ENCODE measurements at places on chromosomes 1 and 21.

- no peak for DNase-seq
Measured at GRCh38 chr1:58500043-58500442, 46.5 kb downstream of the OMA1 start.

DNA sequence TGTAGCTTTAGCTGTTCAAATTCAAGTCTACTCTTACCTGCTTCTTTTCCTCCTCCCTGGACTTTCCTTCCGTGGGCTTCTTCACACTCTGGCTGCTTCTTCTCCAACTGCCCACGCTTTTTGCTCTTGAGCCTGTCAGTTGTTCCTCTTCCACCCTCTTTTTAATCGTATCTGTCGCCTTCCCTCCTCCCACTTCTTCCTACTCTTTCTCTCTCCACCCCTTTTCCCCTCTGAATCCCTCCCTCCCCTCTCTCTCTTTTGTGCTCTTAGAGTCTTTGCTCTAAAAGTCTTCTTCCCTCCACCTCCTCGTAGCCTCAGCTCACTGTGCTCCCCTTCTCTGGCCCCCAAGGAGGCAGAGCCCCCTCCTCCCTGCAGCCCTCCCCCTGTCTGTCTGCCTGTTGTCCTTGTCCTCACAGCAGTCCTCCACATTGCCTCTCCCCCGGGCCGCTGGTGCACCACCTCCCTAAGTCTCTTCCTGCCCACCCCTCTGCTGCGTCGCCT is 12.9 kb upstream of the GJA5 start:
- DNase-seq, result no peak

GRCh38 chr21:32920474-32920873 is 105.3 kb upstream of the OLIG2 start:
- no peak for DNase-seq

DNA sequence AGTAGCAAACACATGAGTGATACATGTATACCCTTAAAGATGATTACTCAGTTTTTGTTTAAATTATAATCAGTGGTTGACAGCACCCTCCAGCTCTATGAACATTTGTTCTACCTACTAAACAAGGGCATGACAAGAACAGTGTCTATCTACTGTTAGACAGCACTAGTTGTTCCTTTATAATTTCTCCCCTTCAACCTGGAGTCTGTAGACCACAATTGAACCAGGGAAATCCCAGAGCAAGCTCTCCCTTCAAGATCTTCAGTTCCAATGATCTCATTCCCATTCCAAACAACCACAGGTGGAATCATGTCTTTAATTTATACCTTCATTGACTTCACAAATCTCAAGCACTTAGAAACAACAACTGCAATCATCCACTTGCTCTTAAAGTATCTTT is 216.1 kb downstream of the HHIPL2 start:
- no peak for DNase-seq

DNA sequence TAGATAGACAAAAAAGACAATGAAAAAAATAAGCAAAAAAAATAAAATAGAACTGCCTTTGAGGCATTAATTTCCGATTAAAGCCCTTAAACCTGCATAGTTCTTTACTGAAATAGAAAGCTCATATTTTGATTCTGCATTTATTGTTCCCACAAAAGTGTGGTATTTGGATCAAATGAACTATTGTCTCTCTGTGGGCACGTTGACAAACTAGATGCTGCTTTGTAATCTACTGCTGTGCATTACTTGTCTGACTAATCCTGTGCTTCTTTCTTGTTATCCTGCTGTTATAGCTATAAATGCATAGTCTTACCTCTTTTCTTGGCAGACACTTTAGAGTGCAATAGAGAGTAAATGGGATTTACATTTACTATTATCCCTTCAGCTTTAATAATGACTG is 31.4 kb upstream of the SLC35D1 start:
- DNase-seq, result no peak

GRCh38 chr1:104921525-104921924 is 1171.8 kb downstream of the AMY1C start:
- DNase-seq, result no peak

DNA sequence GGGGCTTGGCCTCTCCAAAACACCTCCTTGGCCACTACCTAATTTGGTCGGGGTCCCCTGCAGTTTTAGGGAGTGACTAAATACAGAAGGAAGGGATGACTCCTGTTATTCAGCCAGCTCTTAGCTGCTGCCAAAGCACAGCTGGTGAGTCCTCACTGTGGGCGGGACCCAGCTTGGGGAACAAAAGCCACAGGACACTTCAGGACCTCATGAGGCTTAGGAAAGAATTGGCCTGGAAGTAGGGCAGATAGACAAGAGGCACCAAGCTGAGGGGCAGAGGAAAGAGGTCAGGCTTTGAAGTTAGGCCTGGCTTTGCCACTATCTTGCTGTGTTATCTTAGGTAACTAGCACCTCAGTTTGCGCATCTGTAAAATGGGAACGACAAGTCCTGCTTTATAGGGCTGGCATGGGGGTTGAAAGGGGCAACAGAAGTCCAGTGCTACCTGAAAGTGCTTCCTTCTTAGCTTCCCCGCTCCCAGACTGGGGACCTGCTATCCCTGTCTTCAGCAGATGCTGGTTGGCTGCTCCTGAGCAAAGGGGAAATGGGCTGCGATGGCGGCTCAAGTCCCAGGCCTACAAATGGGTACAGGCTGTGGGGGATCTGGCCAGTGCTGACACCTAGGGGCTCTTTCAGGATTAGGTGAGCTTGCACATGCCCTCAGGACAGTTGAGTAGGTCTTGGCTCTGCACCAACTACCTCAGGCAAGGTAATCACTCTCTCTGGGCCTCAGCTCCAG is 15.7 kb downstream of the IFI6 start:
- no peak for DNase-seq

DNA sequence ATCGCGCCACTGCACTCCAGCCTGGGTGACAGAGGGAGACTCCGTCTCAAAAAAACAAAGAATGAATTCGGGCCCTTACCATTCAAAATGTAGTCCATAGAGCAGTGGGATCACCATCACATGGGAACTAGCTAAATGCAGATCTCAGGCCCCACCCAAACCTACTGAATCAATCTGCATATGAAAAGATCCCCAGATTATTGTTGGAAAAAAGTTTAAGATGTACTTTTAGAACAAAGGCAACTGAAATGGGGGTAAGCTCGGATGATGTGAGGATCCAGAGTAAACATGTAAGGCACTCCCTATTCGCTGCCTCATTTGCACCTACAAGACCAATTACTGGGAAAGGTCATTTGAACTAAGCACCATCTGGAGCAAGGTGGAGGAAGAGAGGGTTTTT is 803 bp upstream of the FLAD1 start:
- DNase-seq, result no peak
